ENCODE measurements at places on chromosomes 11 and 22.

DNA sequence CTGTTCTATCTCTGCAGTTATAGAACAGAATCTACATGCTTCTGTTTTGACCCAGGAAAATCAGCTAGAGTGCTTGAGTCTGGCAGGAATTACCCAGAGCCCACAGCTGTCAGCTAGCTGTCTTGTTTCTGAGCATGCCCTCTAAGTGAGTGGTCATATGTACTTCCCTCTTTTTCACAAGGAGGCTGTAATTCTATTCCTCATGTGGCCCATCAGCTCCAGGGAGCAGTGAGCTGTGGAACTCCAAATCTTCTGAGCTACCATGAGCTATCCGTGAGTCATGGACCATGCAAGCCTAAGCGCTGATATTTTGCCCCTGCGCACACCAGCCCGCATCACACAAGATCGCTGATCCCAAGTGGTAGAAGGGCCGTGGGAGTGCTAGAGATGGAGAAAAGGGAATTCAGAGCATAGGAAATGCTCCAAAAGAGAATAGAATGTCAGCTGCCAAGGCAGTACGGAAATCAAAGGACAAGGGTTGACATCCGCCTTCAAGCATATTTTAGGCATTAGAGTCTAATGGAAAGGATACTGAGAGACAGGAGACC lies 5.4 kb downstream of the FJX1 start:
- DNase-seq: no peak

DNA sequence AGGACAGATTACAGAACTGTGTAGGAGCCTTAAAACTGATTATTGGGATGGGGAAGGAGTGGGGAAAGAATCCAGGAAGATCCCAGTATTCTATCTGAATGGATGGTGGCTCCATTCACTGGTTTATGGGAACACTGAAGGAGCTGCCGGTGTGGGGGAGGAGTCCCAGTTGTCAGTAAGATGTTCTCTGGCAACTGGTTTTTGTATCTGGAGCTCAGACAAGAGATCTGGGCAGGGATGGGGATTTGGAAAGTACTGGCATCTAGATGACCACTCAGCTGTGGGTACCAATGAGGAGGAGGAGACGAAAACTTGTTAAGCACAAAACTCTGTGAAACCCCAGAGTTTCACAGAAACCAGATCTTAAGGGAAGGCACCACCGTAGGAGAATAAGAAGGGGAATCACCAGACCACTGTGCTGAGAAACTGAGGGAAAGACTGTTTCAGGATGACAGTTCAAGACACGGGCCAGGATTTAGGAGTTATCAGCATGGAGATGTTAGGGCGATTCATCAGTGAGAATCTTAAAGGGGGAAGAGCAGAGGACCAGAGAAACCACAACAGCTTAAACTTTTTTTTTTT lies 28.1 kb downstream of the LDLRAD3 start:
- no peak for DNase-seq

DNA sequence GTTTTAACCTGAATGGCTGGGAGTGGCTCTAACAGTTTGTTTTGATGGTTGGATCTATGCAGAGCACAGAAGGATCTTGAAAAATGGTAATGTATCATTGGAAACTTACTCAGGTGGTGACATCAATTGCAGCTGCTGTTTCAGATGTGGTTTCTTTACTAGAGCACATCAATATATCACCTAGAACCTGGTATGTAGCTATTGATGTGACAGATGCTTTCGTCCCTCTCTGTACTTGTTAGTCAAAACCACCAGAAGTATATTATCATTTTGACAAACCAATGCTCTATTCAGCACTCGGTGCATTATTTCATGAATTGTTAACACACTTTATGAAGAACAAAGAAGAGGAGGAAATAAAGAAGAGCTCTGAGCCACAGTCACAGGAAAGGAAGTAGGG lies 26.6 kb upstream of the SCN3B start:
- no peak for DNase-seq

DNA sequence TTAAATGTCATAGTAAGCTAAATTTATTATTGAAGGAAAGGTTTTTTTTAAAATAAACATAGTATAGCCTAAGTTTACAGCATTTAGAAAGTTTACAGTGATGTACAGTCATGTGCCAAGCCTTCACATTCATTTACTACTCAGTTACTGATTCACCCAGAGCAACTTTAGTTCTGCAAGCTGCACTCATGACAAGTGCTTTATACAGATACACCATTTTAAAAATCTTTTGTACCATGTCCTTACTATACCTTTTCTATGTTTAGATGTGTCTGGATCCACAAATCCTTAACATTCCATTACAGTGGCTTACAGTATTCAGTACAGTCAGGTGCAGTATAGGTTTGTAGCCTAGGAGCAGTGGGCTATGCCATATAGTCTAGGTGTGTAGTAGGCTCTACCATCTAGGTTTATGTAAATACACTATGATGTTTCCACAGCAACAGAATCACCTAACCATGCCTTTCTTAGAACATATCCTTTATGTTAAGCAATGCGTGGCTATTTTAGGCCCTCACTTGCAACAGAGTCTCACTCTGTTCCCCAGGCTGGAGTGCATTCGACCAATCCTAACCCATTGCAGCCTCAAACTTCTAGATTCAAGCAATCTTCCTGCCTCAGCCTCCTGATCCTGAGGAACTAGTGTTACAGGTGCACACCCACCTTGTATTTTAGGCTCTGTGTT lies 79.5 kb upstream of the SLC25A18 start:
- no peak for DNase-seq

DNA sequence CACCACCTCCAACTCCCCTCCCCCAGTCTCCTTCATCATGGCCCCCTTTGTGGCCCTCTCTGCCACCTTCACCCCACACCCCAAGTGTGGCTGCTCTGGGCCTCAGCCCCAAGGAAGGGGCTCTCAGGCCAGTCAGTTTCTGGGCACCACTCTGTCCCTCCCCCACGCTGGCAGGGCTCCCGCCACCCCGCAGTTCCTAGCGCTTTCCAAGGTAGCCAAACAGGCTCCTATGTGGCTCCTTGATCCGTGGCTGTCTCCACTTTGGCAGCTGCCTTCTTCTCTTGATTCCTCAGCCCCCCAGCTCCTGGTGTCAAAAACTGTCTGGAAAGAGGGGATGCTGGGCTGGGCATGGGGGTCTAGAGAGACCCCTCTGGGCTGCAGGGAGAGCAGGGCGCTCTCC lies 10.4 kb upstream of the CACNA1I start:
- DNase-seq: no peak

GRCh38 chr22:23743303-23743705 lies 7.6 kb downstream of the ZNF70 start:
- no peak for DNase-seq

DNA sequence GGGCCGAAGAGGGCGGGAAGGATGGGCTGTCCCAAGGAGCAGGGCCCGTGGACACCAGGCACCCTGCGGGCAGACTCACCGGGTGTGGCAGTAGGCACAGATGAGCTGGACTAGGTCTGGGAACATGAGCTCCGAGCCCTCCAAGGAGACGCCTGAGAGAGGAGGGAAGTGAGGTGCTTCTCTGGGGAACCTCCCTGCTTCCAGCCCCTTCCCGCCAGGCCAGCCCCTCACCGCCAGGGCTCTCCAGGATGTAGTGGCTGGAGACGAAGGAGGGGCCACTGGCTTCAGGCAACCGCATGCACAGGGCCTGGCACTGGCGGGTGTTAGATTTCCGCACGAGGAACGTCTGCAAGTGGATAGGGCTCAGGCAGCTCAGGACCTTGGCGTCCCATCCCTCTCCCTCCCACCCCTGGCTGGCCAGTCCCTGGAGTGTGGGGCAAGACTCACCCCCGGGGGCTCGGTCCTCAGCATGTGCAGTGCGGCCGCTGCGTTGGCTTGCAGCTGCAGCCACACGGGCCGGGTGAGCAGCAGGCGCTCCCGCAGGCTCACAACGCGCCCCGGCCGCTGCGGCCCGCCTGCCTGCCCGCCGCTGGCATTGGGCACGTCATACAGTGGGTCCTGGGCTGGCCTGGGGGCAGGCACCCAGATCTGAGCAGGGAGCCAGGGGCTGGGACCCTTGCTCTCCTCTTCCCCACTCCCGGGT lies 552 bp downstream of the RIN1 start:
- no peak for DNase-seq

DNA sequence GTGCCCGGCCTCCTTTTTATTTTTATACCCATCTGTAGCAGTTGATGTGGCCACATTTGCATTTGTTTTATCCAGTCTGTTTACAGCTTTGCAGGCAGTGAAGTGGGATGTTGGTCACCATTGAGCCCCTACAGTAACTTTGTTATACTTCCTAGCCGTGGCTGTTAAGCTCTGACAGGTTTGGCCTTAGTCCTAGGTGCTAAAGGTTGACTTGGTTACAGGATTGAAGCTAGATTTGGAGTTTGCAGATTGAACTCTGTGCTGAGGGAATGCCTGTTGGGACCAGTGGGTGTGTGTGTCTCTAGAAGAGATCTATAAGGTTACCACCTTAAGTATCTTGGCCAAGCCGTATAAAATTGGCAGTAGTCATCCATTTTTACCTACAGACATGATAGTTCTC lies 91.2 kb downstream of the PPP6R3 start:
- DNase-seq: no peak

DNA sequence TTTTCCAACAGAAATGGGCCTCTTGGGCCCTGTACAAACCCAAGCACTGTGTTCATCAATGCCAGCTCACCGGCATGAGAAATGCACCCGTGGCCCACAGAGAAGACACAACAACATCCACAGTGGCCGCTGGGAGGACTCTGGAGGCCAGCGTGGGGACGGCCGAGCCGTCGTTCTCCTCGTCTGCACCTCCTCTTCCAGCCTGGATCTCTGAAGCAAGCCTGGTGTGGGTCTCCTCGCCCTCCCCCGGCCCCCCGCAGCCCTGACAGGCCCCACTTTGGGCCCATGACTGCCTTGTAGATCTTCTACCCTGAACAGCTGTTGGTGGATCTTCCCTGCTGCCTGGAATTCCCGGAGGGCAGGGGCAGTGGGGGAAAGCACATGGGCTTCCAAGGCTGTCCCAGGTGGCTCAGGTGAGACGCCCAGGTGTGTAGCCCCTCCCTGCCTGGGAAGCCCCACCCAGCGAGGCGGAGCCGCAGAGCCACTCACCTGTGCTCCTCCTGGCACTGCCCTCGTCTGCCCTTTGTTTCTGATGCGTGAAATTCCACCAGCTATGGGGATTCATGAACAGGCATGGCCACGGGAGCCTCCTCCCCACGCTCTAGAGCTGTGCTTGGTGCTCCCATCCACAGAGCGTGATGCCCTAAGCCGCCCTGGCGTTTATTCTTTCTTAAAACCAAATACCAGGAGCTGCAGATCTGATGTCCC lies 225.9 kb downstream of the BRD1 start:
- no peak for DNase-seq

DNA sequence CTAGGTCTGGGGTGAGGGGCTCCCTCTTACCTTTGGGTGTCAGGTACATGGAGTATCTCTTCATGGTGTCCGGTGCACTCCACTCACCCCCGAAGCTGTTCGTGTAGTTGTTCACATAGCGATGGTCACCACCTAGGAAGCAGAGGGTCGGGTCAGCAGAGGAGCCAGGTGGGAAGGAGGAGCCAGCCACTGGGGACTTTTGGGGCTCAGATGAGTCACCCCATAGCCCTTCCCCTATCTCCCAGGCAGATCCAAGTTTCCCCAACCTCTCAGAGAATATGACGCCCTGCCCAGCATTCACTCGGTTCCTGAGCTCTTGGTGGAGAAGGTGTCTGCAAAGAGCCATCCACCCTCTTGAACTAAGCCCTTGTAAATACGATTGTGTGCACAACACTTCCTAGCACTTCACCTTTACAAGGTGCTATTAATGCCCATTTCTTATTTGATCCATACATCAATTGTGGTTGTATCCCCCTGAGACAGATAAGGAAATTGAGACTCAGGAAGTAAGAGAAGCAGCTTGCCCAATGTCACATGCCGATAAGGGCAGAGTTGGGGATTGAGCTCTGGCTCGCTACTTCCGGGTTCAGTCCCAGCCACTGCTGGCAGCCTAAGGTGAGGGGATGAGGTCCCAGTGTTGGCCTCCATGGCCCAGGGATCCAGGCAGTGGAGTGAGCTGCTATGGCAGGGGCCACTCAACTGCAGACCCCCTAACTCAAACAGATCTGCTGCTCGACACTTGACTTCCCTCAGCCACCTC lies 14.8 kb downstream of the TRIM29 start:
- DNase-seq: no peak

GRCh38 chr22:22691716-22692701 lies 47.6 kb downstream of the GGTLC2 start:
- DNase-seq: no peak

DNA sequence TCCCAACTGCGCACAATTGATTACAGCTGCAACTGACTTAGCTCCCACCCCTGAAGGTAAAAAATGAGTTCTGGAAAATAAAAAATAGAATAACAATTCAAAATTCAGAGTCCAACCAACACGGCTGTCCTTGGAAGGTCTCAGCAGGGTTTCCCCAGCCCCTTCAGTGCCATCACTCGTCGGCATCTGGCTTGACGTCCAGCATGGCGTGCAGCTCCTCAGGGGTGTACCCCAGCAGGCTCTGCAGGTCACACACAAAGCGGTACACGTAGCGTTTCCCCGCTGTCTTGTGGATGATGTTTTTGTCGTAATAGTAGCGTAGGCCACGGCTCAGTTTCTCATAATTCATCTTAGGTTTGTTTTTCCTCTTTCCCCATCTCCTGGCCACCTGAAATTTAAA lies 125.2 kb downstream of the ETS1 start:
- no peak for DNase-seq

DNA sequence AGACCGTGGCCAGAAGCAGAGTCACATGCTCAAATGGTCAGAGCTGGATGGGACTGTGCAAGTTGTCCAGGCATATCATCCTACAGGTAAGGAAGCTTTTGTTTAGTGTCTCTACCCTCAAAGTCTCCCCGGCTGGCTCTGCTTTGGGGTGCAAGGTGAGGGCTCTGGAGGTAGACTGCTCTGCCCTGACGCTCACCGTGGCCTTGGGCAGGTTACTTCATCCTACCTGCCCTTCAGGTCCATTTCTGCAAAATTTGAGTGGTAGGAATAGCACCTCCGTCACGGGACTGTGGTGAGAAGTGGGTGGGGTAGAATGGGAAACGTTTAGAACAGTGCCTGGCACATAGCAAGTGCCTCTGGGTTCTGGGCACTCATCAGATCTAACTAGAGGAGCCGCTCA lies 42.2 kb downstream of the NAT10 start:
- DNase-seq: no peak

- DNase-seq: no peak
Observed at GRCh38 chr11:85718991-85719807, 33.2 kb upstream of the CCDC89 start.

DNA sequence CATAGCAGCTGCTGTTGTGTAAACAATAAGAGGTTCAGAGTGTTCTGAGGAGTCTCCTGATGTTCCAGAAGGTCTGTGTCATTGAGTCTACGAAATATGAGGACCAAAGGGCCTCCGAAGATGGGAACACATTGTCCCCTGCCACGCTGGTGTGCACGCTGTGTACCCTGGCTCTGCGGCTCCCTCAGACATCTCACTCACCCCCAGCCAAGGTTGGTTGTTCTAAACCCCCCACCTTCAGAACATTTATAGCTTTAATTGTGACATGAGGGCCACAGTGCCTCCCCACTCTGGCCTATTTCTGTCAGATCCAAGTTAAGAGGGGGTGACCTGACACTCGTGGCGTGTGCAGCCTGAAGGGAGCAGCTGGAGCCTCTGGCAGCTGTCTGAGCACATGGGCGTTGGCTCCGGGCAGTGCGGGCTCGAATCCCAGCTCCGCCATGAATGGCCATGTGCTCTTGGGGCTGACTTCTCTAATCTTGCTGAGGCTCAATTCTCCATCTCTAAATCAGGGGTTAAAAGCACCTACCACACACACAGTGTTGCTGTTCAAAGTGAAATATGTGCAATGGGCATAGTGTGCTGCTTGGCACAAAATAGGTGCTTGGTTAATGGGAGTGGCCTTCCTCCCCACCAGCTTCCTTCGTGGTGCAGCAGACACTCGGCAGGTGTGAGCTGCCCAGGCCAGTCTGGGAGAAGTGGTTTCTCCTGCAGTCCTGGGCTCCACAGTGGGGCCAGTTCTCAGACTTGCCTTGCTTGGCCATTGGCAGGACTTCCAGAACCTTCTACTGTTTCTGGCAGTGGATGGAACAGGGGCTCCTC lies 39.7 kb upstream of the MICAL2 start:
- no peak for DNase-seq

Data from NCI-H187 treated with DMSO at 0.1 percent for 48 hours (cell line).